ENCODE measurements at places on chromosomes 11 and 22. TPM values are rescaled to one million over a fixed set of nuclear protein-coding genes. Genes with fewer than 3 reads are reported as not detected.

SAA4 gene
- not detected for total RNA-seq

GRCh38 chr11:65854852-65855837 is 2.8 kb downstream of the CFL1 start:
- DNase-seq: no peak

GRCh38 chr22:44743804-44744211 is 8.6 kb upstream of the ARHGAP8 start:
- DNase-seq: no peak

- DNase-seq: no peak
These were observed 9.8 kb downstream of the APOBEC3D start for GRCh38 chr22:39030705-39031104.

All from activated CD4-positive, alpha-beta T cell treated with anti-CD3 and anti-CD28 coated beads for 36 hours (primary cell).